ENCODE measurements at places on chromosomes 11 and 22.

GRCh38 chr11:101441747-101442146 lies 142.1 kb downstream of the TRPC6 start:
- DNase-seq, result no peak

GRCh38 chr22:32248276-32248675 lies 6.9 kb downstream of the SLC5A4 start:
- DNase-seq, result no peak

GRCh38 chr11:119029340-119030028 lies 1.2 kb downstream of the SLC37A4 start:
- DNase-seq, result peak; percentile 95

- no peak for DNase-seq
Measured at GRCh38 chr22:46339956-46340355, 4.4 kb downstream of the TRMU start.

GRCh38 chr11:57340039-57340615 lies 2.0 kb downstream of the P2RX3 start:
- no peak for DNase-seq

DNA sequence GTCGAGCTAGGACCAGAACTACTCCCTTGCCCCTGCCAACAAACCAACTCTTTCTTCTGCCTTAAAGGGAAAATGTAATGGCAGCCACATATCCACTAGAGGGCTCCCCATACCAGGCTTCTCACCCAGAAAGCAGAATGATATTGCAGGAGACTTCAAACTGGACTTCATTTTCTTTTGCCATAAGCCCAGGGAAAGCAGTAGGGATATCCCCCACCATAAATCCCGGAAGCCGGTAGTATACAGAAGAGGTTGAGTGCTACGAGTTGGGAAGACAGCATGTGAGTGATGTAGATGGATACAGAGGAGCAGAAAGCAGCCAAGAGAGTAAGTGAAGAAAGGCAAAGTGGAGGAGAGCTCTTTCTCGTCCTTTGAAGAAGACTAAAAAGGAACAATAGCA lies 12.1 kb downstream of the PLAAT5 start:
- peak; percentile 68 for DNase-seq

DNA sequence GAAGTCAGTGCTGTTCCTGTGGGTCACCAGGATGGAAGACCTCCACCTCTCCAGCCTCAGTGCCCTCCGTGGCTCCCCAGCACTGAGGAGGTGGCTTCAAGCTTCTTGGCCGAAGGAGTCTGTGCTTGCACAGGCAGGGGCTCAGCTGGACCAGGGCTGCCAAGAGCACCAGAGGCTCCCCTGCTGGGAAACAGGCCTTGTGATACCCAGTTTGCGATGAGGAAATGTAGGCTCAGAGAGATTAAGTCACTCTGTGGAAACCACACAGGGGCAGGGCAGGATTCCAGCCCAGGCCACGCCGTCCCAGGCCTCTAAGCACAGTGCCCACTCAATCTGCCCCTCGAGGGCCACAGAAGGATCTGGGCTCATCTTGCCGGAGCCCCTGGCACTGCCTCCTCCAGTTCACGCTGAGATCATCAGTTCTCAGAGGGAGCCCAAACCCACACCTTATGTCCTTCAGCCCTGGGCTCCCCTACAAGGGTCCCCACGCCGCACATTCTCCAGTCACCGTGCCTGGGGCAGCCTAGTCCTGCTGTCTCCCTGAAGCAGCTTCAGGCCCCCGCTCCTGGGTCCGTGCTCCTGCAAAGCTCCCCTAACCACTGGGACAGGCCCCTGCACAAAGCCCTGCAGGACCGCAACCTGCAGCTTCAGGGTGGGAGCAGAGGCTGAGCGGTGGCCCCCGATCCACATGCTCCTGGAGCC lies 21.6 kb downstream of the ANO1 start:
- no peak for DNase-seq

DNA sequence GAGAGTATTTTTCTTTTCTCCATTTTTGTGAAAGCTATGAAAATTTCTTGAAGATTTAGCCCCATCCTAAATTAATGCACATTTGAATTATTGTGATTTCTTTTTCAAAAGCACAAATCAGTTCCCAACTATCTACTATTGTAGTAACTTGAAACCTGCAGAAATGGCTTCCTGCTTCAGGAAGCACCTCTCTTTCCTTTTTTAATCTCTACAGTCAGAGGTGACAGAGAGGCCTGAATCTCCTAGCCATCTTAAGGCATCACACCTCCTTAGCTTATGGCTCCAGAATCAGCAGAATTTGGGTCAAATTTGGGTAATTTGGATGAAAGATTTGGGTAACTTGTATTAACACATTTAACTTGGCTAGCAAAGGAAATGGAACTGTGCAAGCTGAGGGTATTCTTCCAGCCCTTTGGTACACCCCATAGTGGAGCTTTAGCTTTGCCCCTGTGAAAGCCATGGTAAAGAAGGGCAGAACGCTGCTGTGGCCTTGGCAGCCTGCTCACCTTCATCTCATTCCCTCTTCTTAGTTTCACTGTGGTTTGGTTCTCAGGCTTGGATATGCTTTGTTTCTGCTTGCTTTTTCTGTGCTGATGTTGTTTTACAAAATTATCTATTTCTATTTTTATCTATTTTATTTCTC lies 16.2 kb downstream of the TBCEL start:
- no peak for DNase-seq

DNA sequence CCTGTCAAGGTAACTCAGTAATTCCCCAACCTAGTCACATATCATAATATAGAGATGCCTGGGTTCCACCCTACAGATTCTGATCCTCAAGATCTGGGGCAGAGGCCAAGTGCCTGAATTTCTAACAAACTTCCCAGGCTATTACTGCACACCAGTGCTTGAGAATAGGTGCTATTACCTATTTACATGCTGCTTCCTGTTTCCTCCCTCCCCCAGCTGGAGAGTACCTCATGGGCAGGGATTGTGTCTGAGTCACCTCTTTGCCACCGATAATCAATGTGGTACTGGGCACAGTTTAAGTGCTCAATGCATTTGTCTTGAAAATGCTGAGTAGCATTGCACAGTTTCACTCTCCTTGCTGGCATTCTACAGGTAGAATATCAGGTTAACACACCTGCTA lies 582.2 kb upstream of the CADM1 start:
- DNase-seq, result no peak

GRCh38 chr11:28713850-28714249 lies 605.7 kb downstream of the METTL15 start:
- no peak for DNase-seq

- no peak for DNase-seq
Measured at GRCh38 chr11:76277298-76278175, 71.2 kb upstream of the WNT11 start.

Data from large intestine (tissue), 12 donors.